Testis (tissue), 5 donors: ENCODE measurements at places on chromosomes 4 and X.

GRCh38 chr4:8524595-8525382 is 55.4 kb upstream of the GPR78 start:
- no peak for DNase-seq

DNA sequence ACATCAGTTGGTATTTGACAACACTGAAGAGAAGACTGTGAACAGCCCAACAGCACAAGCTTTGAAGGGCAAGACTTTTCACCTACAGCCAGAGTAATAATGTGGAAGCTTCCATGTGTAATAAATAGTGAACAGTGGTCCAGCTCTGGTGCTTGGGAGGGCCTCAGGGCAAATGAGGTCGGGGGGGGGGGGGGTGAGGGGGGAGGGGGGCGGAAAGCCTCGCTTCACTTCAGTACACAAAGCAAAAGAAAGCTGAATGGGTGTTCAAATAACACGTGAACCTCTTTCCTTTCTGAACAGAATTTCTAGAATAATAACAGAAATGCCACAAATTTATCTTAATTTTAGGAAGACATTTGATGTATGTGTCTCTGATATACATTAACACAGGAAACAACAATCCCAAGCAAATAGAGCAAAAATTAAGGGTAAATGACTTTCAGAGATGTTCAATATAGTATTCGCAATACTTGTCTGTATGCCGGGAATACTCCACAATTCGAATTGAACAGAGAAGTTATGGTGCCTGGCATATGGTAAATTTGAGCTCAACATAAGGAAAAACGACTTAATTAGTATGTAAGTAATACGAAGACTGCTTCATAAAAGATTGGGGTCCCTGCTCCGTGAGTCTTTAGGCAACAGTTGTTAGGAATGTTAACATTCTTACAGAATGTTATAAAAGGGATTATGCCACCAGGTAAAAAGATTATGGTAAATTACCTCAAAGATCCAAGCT is 92.6 kb downstream of the FRYL start:
- DNase-seq, result no peak

- DNase-seq, result no peak
Measured at GRCh38 chr4:85268961-85269360, 206.0 kb upstream of the ARHGAP24 start.

DNA sequence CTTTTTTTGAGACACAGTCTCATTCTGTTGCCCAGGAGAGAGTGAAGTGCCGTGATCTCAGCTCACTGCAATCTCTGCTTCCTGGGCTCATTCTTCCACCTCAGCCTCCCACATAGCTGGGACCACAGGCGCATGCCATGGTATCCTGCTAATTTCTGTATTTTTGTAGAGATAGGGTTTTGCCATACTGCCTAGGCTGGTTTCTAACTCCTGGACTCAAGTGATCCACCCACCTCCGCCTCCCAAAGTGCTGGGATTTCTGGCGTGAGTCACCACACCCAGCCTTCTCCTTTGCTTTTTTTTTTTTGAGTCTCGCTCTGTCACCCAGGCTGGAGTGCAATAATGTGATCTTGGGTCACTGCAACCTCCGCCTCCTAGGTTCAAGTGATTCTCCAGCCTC is 94.1 kb downstream of the PDS5A start:
- no peak for DNase-seq

- peak; percentile 53 for DNase-seq
Measured at GRCh38 chrX:130539721-130540321, 138.0 kb downstream of the RBMX2 start.

- DNase-seq, result no peak
Measured at GRCh38 chrX:47563801-47564315, 2.9 kb downstream of the ARAF start.

GRCh38 chr4:22515888-22516541 is at the start of gene ADGRA3:
Gene ADGRA3 (minus strand): TSS chr4:22516066. CDS start chr4:22515784, 282 bp downstream.
- peak; percentile 77 for DNase-seq

DNA sequence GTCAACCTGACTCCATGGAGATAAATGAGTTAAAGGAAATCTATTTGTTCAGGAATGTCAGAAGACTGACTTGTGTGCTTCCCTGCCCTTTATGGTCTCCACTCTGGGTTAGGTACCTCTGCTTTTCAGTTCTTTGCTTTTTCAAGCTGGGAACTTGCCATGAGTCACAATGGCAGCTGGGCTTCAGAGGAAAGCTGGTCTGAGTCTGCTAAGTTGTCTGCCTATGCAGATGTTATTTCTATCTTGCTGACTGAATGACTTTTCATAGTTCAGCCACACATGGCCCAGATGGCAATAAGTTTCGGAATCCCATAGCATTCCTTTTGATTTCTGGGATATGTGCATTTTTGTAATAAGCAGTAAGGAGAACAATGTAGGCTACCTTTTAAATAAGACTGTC is 337.9 kb upstream of the FGF13 start:
- no peak for DNase-seq
